NCI-H345 (cell line): ENCODE measurements at places on chromosomes 2 and 18.
A peak's percentile ranks its signal among the peaks of the same experiment; 100 is the strongest.

- no peak for DNase-seq
Observed at GRCh38 chr18:39772155-39772919, 2182.7 kb upstream of the PIK3C3 start.

GRCh38 chr2:222043897-222044296, 254.9 kb downstream of the PAX3 start:
- no peak for DNase-seq

DNA sequence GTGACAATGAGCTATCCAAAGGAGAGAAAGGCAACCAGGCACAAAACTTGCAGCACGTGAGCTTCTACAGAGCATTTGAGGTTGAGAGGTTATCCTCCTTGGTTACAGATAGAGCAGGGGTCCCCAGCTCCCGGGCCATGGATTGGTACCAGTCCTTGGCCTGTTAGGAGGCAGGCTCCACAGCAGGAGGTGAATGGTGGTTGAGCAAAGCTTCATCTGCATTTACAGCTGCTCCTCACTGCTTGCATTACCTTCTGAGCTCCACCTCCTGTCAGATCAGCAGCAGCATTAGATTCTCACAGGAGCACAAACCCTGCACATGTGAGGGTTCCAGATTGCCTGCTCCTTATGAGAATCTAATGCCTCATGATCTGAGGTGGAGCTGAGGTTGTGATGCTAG, 57.8 kb upstream of the ST8SIA3 start:
- DNase-seq, result no peak

GRCh38 chr2:220703279-220703678, 868.8 kb downstream of the EPHA4 start:
- no peak for DNase-seq

DNA sequence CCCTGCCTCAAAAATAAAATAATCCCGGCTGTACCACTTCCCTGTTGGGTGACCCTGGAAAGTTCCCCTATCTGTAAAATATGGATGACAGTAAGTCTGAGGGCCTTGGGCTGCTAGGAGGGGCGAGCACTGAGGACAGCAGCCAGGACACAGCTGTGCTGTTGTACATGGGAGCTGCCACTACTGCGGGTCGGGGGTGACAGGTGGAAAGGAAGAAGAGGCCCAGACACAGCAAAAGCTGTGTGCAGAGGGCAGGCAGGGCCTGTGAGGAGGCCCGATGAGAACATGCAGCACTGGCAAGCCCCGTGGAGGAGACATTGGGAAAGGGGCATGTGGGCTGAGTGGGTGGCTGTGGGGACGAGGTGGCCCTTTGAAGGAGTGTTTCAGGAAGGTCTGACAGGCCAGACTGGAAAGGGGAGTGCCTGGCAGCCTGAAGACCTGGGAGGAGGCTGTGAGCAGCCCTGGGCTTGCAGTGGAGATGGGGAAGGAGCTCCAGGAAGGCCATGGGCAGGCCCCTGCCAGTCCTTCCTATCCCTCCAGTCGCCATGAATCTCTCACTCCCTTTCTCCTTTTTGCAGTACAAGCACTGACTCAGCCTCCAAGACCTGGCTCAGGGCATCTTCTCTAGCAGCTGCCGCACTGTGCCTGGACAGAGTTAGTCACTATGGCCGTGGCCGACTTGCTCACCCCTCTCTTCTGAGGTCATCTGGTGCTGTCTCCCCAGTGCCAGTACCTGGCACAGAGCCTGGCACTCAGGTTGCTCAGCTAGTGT, 28.9 kb upstream of the SEMA4C start:
- no peak for DNase-seq

DNA sequence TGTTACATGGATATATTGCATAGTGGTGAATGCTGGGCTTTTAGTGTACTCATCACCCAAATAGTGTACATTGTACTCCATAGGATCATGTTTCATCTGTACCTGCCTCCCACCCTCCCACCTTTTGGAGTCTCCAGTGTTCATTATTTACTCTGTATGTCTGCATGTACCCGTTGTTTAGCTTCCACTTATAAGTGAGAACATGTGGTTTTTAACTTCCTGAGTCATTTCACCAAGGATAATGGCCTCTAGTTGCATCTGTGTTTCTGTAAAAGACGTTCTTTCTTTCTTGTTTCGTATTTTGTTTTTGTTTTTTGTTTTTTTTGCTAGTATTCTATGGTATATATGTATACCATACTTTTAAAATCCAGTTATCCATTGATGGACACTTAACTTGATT, 107.5 kb downstream of the MSTN start:
- DNase-seq, result peak; percentile 39

GRCh38 chr2:173347305-173348168, 7.1 kb upstream of the CDCA7 start:
- peak; percentile 89 for DNase-seq

GRCh38 chr2:193556766-193557470, 1362.2 kb upstream of the TMEFF2 start:
- DNase-seq, result no peak

DNA sequence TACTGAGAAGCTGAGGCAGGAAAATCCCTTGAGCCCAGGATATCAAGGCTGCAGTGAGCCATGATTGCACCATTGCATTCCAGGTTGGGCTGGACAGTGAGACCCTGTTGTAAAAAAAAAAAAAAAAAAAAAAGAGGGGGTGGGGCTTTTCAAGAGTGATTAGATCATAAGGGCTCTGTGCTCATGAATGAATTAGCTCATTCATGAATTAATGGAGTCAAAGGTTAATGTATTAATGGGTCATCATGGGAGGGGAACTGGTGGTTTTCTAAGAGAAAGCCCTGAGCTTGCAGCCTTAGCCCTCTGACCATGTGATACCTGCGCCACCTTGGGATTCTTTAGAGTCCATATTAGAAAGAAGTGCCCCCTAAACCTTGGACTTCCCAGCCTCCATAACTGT, 4.5 kb downstream of the SLC19A3 start:
- DNase-seq, result no peak
